Forelimb muscle (tissue), 1 donor: ENCODE measurements at places on chromosomes 1 and 21. TPM values are rescaled to one million over a fixed set of nuclear protein-coding genes. Genes with fewer than 3 reads are reported as not detected.
A peak's percentile ranks its signal among the peaks of the same experiment; 100 is the strongest.

GRCh38 chr1:178275049-178275448 is 181.1 kb downstream of the RASAL2 start:
- no peak for DNase-seq

GRCh38 chr1:245039196-245039595 is 115.6 kb upstream of the KIF26B start:
- DNase-seq = no peak

GRCh38 chr1:187878883-187879282 is 1050.1 kb downstream of the PLA2G4A start:
- no peak for DNase-seq

- DNase-seq = no peak
These were observed 82.8 kb downstream of the GLIS1 start for GRCh38 chr1:53655931-53656746.

DNA sequence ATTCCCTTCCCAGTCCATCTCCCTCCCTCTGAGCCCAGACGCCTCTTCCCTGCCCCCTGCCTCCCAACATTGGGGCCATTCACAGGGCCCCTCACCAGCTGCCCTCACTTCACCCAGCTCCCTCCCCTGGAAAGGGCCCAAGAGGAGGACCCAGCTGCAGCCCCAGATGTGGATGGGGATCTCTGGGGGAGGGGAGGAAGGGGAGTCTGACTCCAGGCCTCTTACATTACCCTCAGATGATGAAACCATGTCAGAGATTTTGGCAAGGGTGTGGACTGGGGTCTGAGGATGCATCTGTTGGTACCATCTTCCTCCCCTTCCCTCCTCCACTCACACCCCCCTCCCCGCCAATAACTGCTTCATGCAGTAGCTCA is 1.1 kb upstream of the KIF21B start:
- DNase-seq = no peak

- no peak for DNase-seq
These were observed 121.1 kb downstream of the EVI5 start for GRCh38 chr1:92663775-92664174.

GRCh38 chr21:32140604-32141317 is 138.1 kb downstream of the MIS18A start:
- peak; percentile 87 for DNase-seq

DNA sequence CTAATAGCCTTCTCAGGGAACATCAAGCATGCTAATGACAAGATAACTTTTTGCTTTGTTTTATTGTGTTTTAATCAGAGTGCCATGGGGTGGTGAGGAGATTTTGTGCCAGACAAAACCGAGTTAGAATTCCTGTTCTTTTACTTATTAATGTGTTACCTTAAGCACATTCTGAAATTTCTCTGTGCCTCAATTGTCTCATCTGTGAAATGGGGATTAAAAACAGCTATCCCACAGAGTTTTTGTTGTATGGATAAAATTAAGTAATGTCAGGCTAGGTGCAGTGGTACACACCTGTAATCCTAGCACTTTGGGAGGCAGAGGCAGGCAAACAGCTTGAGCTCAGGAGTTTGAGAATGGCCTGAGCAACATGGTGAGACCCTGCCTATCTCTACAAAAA is 138.0 kb downstream of the PROX1 start:
- DNase-seq = no peak

DNA sequence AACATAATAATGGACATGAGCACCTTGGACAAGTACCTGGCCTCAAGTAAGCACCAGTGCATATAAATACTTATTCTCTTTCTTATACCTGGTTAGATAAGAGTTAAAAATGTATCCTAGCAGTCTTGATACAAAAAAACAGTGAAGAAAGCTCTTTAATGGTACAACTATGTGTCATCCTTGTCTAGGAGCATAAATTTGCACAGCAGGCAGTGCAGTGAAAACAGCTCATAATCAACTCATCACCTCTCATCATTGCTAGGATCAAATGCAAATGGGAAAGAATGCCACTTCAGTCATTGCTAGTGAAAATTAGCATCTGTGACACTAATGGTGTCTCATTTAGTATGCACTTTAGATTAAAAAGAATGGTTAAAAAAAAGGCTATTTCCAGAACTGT is 7.6 kb downstream of the SAMSN1 start:
- DNase-seq = no peak

- DNase-seq = peak; percentile 44
These were observed 50.5 kb upstream of the PPP2R5A start for GRCh38 chr1:212234431-212235395.

GRCh38 chr1:226309398-226310244 is 657 bp upstream of the LIN9 start:
- no peak for DNase-seq

- no peak for DNase-seq
These were observed 363.0 kb downstream of the PTBP2 start for GRCh38 chr1:97084546-97084945.

- no peak for DNase-seq
These were observed 63.2 kb upstream of the TMEM51 start for GRCh38 chr1:15090373-15090772.

- no peak for DNase-seq
These were observed 21.5 kb downstream of the OLIG2 start for GRCh38 chr21:33047231-33047630.

DNA sequence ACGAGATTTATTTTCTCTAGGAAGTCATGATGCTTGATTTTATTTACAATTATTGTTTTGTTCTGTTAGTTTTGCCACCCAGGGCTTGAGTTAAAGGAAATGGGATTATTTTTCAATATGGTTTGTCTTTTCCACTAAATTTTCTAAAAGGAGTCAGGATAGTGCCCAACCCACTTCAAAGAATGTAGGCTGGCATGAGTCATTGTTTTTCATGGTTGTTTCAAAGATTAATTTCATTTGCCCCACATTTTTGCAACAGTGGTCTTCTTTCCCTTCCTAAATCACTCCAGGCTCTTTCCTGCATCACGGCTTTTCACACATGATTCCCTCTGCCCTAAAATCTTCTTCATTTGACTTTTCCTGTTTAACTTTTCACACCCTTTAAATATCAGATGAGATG is 2.5 kb downstream of the SLAMF6 start:
- no peak for DNase-seq

- DNase-seq = no peak
These were observed 12.4 kb downstream of the MOV10 start for GRCh38 chr1:112686835-112687234.

DNA sequence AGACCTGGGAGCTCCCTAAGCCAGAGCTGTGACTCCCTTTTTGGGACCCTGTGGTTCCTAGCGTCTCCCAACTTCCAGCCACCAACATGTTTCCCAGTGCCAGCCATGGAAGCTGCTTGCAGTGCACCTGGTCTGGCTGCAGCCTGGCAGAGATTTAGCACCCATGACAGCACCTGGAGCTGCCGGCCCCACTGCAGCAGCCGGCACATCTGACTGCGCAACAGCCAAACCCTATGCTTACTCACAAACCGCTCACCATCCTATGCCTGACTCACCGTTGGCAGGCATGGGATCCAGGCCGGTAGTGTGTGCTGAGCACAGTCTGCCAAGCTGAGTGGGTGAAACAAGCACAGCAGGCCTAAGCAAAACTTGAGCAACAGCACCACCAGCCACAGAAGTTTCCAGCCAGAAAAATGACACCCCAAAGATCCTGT is 435.9 kb upstream of the PRMT6 start:
- DNase-seq = no peak

DNA sequence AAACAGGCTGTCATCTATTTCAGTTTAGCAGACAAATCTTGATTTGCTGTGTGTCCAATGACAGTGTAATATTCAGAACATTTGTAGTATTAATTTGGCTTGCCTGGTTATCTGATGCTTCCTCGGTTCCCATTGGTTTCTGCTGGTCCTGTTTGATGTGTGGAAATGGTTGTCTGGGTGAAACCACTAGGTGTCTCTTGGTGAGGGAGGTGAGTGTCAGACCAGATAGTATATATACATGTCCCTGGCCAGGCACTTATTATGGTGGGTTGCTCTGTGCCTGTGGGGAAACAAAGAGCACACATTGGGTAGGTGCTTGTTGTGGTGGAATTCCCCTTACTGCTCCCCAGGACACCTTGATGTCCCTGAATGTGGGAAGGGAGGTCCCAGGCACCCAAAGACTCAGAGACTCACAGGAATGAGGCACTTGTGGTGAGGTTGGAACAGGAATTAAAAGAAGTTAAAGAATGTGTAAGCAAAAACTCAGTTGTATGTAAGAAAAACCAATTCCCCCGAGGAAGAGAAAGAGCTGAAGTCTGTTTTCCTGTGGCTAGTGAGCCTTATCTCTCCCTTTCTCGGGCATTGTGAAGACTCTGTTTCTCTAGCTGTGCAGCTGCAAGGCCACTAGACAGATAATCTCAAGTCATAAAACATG is 1519.1 kb downstream of the BRINP3 start:
- DNase-seq = no peak

- no peak for DNase-seq
These were observed 6.8 kb downstream of the ATP5PO start for GRCh38 chr21:33908760-33909159.

SHC1 gene
- 67.4 TPM for polyA plus RNA-seq

INAVA gene
- polyA plus RNA-seq = 2.0 TPM

NTNG1 gene
- polyA plus RNA-seq = 8.5 TPM

EXOC8 gene
- polyA plus RNA-seq = 6.6 TPM

PDC gene
- polyA plus RNA-seq = 0.54 TPM

NRAS gene
- polyA plus RNA-seq = 51.4 TPM

KRTAP11-1 gene
- polyA plus RNA-seq = not detected

FMO2 gene
- 1.2 TPM for polyA plus RNA-seq

CHODL gene
- 97.0 TPM for polyA plus RNA-seq

DISC1 gene
- 6.3 TPM for polyA plus RNA-seq
